Pancreas (tissue), 10 donors: ENCODE measurements at places on chromosomes 7 and 10. TPM values are rescaled to one million over a fixed set of nuclear protein-coding genes. Genes with fewer than 3 reads are reported as not detected.

The NACAD gene
- 3.5 TPM for polyA plus RNA-seq

The ZNF804B gene
- 0.14 TPM for polyA plus RNA-seq

The HOXA2 gene
- 0.27 TPM for polyA plus RNA-seq

The NPY4R gene
- not detected for polyA plus RNA-seq

The KLF14 gene
- 0.09 TPM for polyA plus RNA-seq

The LMTK2 gene
- 5.9 TPM for polyA plus RNA-seq

The SHH gene
- polyA plus RNA-seq, result 0.35 TPM

The CTBP2 gene
- 22.2 TPM for polyA plus RNA-seq

The HACD1 gene
- polyA plus RNA-seq, result 6.0 TPM

The MCM7 gene
- polyA plus RNA-seq, result 77.0 TPM

The SYT15B gene
- polyA plus RNA-seq, result 2.3 TPM

The TES gene
- polyA plus RNA-seq, result 17.3 TPM

The PARD3 gene
- polyA plus RNA-seq, result 12.8 TPM

The HECW1 gene
- not detected for polyA plus RNA-seq

The LEP gene
- 0.68 TPM for polyA plus RNA-seq

The GPER1 gene
- 3.5 TPM for polyA plus RNA-seq

The RBP4 gene
- polyA plus RNA-seq, result 31.5 TPM
